ENCODE measurements at places on chromosomes 13 and 19.

DNA sequence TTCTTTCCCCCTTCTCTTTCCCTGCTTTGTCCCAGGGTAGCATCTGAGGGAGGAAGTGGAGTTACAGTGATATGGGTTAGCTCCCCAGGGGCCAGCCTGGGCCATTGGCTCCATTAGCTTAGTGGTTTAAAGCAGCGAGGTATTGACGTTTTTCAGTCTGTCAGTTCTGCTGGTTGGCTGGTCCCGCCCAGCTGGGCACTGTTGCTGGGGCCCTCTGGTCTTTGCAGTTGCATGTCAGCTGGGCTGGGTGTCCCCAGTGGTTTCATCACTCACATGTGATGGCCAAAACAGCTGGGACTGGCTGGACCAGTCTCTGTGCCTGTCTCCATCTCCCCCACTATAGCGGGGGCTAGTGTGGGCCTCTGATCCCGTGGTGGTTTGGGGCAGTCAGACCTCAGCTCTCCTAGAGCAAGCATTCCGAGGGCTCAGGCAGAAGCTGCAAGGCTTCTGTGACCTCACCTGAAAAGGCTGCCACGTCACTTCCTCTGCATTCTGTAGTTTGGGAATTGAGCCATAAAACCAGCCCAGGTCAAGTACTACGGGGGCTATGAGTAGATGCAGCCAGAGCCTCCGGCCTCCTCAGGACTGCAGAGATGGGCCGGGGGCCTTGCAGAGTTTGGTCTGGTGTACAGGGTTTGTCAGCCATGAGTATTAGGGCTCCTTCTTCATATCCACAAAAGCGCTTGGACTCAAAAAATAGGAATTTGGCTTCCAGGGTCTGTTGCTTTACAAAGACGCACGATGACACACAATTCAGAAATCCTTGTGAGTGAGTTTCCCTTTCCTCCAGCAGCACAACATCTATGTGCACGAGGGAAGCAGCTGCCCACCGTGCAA, 30.0 kb downstream of the TSSK6 start:
- no peak for DNase-seq

GRCh38 chr13:44652962-44653660, 77.0 kb upstream of the TSC22D1 start:
- no peak for DNase-seq

- DNase-seq, result no peak
Measured at GRCh38 chr13:32956595-32956933, 59.7 kb upstream of the KL start.

- DNase-seq, result peak; percentile 25
Measured at GRCh38 chr13:98447881-98448641, 128.8 kb downstream of the STK24 start.

GRCh38 chr19:56732976-56733375, 61.4 kb upstream of the ZNF835 start:
- DNase-seq, result no peak

DNA sequence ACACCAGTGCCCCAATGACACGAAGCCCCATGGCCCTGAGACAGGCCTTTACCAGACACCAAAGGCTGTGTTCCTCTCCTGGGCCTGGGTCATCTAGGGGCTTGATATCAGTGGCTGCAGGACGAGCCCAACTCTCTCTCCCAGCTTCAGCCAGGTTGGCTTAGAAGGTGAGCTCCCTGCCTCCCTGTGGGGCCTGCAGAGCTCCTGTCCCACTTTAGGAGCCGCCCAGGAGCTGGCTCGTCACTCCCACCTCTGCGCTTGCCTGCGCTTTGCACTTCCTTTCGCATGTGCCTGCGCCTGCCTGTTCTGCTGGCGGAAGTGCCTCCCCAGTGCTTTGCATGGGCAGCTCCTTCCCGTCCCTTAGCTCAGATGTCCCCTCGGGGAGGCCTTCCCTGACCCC, 4.9 kb downstream of the CALM3 start:
- DNase-seq, result no peak

GRCh38 chr19:15147090-15147489, 39.9 kb downstream of the SYDE1 start:
- no peak for DNase-seq

GRCh38 chr19:37412700-37413099, 41.8 kb downstream of the ZNF527 start:
- DNase-seq, result no peak

DNA sequence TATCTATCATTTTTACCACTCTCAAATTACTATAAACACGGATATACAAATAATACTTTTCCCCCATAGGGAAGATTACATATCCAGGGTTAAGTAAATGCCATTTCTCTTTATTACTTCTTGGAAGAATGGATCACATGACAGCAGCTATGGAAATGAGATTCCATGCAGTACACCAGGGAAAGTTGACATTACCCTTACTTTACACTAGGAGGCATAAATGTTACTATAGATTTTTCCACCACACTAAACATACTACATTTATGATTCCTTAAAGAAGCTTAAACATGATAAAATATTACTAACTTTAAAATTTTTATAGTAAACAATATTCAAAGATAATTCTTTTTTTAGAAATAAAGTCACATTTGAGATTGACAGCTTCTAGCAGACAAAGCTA, 611.4 kb downstream of the PCDH9 start:
- DNase-seq, result no peak

DNA sequence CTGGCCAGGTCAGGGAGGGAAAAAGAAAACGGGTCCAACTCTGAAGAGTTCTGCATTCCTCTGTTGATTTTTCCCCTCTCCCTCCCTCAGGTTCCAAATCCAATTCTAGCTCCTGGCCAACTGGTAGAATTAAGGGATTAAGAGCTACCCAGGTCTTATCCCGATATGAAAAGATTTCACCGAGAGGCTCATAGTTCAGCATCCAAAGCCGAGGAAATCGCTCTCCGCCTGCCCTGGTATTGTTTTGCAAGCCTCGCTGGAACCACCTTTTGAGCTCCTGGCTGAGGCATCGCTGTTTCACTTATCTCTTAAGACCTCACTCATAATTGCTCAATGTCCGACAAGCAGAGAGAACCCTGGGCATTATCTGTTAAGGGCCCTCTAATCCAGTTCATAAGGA, 180.4 kb downstream of the URI1 start:
- DNase-seq, result no peak

DNA sequence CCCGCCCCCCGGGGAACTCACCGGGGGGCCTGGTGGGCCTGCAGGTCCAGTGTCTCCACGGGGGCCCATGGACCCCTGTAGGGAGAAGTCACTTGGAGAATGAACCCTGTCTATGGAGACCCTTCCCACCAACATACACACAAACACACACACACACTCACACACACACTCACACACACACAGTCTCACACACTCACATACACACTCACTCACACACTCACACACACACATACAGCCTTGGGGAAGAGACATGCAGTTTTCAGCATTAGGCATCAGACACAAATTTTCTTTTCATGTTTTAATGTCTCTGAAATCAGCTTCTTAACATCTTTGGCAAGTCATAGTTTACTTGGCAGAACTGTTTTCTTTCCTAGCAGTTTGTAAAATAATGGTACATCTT, 31.0 kb upstream of the OLFM2 start:
- DNase-seq, result no peak

DNA sequence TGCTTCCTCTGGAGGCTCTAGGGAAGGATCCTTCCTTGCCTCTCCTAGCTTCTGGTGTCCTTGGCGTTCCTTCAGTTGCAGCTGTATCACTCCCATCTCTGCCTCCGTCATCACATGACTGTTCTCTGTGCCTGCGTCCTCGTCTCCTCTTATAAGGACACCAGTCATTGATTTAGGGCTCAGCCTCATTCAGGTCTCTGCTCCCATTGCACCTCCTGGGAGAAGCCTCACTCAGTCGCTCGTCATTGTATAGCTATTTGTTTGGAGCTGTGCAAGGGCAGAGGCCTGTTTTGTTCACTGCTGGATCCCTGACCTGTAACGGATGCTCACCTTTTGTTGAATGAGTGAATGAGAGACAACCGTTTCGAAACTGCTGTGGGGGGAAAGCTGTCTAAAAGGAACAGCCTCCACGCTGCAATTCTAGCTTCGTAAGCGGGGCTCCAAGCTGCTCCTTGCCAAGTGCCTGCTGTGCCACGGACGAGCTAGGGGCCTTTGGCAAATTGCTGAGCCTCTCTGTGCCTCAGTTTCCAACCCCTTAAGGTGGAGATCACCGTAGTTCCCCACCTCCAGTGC, 17.2 kb downstream of the BRSK1 start:
- no peak for DNase-seq

DNA sequence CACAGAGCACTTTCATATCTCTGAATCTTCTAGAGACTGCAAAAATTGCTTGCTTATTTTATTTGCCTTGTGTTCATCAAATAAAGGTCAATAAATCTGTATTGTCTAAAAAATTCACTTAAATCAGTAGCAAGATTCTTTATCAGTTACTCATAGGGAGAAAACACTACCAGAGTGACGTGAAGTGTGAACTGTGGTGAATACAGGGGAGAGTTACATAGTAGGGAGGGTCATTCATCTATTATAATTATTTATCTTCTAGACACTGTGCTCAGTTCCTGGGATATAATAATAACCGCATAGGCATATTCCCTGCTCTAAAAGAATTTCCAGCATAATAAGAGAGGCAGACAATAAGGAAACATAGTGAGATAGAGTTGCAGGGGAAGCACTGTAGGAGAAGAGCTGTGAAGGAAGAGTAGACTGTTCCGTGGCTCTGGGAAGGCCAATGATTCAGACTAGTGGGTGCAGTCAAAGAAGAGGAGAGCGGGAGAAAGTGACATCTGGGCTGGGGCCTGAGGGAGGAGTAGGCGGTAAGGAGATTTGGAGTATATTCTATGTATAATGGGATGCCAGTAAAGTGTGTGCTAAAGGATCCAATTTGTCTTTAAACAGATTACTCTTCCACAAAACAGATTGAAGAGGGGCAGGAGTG, 84.0 kb upstream of the TDRD3 start:
- no peak for DNase-seq

GRCh38 chr13:106100171-106100919, 435.1 kb downstream of the EFNB2 start:
- DNase-seq, result no peak

- DNase-seq, result no peak
Measured at GRCh38 chr19:31340042-31341025, 8.9 kb downstream of the TSHZ3 start.

GRCh38 chr19:16892436-16892835, 3.6 kb downstream of the F2RL3 start:
- no peak for DNase-seq

- no peak for DNase-seq
Measured at GRCh38 chr13:100108913-100109507, 20.1 kb downstream of the PCCA start.

DNA sequence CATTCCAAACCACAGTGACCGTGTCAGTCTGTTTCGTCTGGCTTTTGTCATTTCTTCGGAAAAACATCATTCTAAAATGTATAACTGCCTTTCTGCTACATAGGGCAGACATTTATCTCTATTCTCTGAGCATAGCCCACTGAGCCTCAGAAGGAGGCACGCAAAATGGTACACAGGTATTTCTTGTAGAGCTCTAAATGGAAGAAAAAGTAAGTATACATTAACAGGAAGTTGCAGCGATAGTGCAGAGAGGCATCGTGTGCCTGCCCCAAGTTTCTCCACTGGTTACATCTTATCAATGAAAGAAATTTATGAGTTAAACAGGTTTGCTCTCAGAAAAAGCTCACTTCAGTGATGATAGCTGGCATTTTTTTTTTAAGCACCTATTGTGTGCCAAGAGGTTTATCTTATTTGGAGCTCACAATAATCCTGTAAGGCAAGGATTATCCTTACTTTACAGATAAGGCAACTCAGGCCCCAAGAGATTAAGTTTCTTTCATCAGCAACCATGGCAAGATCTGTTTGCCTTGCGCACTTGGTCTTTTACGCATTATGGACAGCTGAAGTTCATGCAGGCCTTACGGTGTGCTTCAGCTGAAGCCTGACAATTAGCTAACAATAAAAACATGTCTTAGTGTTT, 1.2 kb upstream of the RCBTB2 start:
- DNase-seq, result no peak

DNA sequence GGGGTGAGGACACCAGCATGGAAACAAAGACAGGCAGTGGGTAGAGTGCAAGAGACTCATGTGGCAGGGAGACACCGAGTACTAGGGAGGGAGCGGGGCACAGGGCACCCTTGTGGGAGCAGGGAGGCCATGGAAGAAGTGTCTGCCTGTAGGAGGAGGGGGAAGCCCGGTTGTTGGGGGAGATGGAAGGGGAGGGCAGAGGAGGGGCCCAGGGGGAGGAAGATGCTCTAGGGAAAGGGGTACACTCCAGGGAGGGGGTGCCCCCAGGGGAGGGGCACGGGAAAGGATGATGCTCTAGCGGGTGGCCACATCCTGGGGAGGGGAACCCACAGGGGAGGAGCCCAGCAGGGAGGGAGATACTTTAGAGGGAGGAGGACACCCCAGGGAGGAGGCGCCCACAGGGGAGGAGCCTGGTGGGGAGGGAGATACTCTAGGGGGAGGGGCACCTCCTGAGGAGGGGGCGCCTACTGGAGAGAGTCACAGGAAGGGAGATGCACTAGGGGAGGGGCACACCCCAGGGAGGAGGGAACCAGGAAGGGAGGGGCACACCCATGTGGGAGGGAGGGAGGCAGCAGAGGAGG, 24.9 kb downstream of the CPAMD8 start:
- peak; percentile 73 for DNase-seq

DNA sequence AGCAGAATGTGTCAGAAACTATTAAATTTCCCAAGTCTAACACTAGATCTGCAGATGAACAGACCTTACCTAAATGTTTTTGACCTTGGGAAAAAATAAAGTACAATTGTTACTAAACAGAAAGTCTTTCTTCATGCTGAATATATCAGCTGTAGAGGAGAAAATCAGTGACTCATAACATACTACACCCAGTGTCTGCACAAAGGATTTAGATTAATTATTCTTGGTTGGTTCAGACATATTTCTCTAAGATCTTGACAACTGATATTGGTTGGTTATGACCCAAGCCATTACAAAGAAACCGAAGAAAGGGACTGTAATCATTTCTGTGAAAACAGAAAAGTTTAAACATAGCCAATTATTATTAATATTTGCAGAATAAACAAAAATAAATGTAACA, 225.1 kb downstream of the HS6ST3 start:
- no peak for DNase-seq

DNA sequence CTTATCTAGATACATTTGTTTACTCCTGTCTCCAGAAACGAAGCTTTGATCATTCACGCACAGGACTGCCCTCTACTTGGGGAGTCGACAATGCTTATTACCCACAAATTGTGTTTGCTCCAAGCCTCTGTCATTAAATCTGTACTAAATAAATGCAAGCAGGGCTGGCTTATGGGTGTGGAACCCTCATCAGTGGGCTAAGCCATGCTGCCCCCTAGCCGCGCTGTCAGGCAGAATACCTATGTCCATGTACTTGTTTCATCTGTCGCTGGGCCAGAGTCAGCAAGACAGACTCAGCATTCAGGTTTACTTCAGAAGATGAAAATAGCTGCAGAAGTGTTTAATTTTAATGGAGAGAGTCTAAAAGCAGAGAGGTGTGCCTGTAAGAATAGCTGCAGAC, 110.0 kb upstream of the PRR20A start:
- DNase-seq, result no peak

DNA sequence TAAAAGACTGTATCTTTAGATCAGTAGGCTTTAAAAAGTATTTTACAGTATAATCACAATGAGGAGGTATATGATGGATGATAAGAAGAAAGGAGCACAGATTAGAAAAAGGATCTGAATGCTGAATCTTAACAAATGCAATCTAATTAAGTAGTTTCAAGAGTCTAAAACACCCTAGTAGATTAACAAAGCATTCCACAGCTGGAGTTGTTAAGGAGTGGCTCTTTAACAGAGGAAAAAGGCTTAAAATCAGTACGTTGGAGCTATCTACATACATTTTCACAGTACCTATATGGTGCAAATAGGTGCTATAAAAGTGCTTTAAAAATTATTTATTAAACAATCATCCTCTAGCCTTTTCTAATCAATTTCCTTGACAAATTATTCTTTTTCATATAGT, 34.5 kb downstream of the TSC22D1 start:
- no peak for DNase-seq
